Smooth muscle cell of trachea (primary cell): ENCODE measurements at places on chromosomes 11 and 22. TPM values are rescaled to one million over a fixed set of nuclear protein-coding genes. Genes with fewer than 3 reads are reported as not detected.

Gene TRIM51
- total RNA-seq = not detected in 2 replicates

Gene FAM118A
- 19.8 and 30.1 TPM in 2 replicates for total RNA-seq

Gene TCF20
- 25.5 and 26.3 TPM in 2 replicates for total RNA-seq

Gene OR5AK2
- total RNA-seq = not detected in 2 replicates

Gene GAL
- 2.0 and 4.8 TPM in 2 replicates for total RNA-seq

Gene PRR5L
- 0.29 and 0.83 TPM in 2 replicates for total RNA-seq

Gene SPDYC
- not detected in 2 replicates for total RNA-seq

Gene PNPLA2
- 25.7 and 47.6 TPM in 2 replicates for total RNA-seq

Gene OR2AG2
- total RNA-seq = 0.15 and 0.33 TPM in 2 replicates

Gene PATE4
- not detected in 2 replicates for total RNA-seq

Gene MS4A7
- total RNA-seq = not detected in 2 replicates
